NCI-H187 (cell line): ENCODE measurements at places on chromosomes 7 and 10.

GRCh38 chr10:110615057-110615747, 28.9 kb upstream of the RBM20 start:
- no peak for DNase-seq

GRCh38 chr7:71787513-71787912, 624.6 kb downstream of the CALN1 start:
- DNase-seq, result no peak

DNA sequence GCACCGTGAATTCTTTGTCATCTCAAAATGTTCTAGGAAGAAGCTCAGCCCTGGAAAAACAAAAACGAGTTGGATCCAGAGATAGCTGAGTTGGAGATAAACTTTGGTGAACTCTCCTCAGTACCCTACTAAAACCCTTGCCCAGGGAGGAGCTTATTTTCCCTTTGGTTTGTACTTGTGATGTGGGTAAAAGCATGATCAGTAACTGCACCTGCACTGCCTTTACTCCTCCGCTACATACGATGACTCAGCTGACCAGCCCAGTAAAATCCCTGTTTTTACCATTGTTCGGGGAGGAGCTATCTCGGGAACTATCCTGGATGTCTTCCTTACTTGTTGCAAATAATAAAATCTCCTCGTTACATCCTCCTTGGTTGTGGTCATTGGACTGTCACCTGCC, 359.3 kb downstream of the SH2D4B start:
- no peak for DNase-seq

- no peak for DNase-seq
Observed at GRCh38 chr7:149194799-149195179, 557 bp upstream of the ZNF282 start.

- peak; percentile 7 for DNase-seq
Observed at GRCh38 chr10:71569775-71570588, 149.6 kb downstream of the C10orf105 start.

- no peak for DNase-seq
Observed at GRCh38 chr7:134605978-134606923, 40.4 kb upstream of the BPGM start.

GRCh38 chr10:85645053-85645452, 721.5 kb downstream of the GRID1 start:
- DNase-seq, result no peak

DNA sequence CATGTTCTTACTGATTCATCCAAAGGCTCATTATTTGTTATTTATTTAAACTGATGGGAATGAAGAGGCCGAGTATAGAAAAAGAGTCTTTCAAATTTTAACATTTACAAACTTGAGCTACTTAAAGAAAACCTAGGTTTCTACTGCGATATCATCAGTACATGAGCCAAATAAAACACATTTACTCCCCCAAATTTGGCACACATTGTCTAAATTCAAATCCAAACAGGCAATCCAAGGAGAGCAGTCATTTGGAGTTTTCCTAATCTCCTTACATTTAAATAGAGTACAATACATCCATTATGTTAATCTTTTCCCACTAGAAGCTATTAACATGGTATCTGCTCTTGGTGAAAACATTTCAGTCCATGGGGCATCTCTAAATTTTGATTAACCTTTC, 2.2 kb downstream of the NMT2 start:
- DNase-seq, result no peak

DNA sequence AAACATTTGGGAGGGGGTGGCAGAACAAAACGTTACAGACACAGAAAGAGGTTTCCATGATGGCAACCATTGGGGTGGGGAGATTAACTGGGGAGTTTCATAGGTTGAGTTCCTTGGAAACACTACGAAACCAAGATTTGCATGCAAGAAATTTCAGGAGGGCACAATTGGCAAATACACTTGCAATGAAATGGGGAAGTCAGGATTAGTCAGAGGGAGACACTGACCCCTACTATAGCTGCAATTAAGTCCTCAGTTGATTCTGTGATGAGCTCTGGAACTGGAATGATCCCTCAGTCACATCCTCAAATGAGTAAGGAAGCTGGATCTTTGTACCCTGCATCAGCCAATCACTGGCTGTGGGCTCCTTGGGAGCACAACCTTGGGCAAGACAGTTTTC, 22.1 kb downstream of the CPEB3 start:
- no peak for DNase-seq

- no peak for DNase-seq
Observed at GRCh38 chr7:141593134-141593533, 41.9 kb downstream of the AGK start.

DNA sequence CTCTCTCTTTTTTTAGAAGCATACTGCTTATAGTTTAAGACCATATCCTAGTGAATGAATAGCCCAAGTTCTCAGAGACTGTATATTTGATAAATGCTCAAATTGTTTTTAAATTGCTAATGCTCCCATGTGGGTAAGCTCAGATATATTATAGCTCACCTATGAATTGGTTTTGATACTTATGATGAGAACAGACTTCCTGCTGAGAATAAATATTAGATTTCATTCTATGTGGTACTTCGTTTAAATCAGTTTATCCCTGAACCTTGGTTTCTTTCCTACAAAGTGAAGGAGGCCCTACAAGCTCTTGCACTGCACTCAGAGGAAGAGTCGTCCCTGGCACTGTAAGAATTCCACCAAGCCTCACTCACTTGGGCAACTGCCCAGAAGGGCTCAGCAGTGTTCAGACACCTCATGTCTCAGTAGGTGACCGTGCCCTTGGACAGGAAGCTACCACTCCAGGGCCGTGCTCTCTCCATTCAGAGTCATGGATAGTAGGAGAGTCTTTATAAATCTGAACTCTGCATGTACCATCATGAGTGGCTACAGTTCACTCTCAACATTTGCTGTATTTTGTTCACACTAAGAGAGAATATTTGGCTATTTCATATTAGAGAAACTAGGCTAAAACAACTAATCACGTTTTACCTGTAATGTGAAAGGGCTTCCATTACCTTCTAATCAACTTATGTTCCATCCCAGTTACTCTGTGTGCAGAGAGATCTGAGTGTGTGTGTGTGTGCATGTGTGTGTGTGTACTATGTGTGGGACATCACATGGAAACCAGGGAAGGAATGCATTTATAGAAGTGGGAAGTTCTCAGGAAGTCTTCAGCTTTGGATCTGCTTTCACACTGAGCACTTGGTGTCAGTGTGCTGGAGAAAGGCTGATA, 93.8 kb downstream of the PTPRE start:
- DNase-seq, result no peak

GRCh38 chr7:127189886-127190285, 62.9 kb downstream of the GRM8 start:
- DNase-seq, result peak; percentile 70

GRCh38 chr10:27600930-27601329, 96.8 kb downstream of the RAB18 start:
- no peak for DNase-seq

DNA sequence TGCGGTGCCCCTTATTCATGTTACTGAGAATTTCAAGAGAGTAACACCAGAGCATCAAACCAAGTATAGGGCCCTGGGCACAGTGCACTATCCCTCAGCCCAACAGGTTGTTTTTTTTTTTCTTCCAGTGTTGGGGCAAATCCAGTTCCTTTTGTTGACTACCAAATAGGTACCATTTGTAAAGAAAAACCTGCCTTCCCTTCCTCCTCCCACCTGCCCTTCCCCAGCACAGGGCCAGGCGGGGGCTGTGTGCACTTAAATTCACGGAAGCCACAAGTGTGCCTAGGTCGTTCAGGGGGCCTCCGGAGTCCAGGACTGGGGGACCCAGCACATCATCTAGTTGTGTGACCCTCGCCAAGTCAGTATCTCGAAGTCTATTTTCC, 595 bp upstream of the SFXN4 start:
- no peak for DNase-seq

DNA sequence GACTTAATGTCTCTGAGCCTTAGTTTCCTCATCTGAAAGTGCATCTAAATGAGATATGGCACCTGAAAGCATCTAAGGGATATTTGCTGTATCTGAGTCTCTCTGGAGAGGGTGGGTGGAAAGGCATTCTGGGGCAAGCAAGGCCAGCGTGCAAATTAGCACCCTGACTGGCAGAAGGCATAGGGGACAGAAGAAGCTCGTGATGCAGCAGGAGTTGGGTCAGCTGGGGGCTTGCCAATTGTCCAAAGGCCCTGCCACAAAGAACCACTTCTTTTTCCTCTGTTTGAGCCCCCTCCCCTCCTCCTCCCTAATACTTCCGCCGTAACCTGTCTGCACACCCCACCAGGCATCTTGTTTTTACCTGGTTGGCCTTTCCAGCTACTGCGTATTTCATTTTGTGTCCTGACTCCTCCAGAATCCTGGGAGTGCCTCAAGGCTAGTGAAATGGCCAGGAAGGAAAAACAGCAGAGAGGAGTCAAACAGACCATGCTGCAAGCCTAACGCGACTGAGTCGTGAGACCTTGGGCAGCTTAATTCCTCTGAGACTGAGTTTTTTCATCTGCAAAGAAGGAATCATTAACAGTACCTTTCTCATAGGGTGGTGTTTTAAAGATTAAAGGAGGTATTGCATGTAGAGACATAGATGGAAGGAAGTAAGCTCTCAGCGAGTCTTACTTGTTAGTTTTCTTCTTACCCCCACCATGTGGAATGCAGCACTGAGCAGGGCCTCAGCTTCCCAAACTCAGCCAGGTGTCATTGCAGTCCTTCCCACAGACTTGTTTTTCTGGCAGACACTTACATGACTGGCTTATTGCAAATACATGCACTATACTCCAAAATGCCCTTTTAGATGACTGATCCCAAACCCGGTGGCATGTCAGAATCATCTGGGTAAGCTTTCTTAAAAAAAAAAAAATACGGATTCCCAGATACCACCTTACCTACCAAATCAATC, 49.1 kb upstream of the MXI1 start:
- DNase-seq, result no peak

DNA sequence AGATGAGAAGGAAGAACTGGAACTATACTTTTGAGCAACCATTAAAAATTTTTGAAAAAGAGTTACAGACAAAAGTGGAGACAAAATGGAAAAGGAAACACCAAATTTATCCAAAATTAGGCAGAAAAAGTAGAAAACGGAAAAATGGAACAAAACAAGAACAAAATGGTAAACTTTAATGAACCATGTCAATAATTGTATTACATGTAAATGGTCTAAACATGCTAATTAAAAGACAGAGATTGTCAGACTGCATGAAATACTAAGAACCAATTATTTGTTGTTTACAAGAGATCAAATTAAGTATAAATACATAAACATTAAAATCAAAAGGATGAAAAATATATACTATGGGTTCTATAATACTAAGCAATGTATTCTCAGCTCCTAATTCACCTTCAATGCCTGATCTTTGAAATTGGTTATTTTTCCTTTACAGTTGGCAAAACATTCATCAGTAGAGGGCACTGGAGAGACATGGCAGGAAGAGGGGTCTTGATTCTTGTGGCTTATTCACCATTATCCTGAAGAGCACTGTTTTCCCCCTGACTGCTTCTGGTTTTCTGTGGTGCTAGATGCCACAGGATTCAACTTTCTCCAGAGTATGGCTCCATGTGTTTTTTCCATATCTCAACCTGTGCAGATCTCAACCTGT, 124.9 kb downstream of the ELFN1 start:
- no peak for DNase-seq

DNA sequence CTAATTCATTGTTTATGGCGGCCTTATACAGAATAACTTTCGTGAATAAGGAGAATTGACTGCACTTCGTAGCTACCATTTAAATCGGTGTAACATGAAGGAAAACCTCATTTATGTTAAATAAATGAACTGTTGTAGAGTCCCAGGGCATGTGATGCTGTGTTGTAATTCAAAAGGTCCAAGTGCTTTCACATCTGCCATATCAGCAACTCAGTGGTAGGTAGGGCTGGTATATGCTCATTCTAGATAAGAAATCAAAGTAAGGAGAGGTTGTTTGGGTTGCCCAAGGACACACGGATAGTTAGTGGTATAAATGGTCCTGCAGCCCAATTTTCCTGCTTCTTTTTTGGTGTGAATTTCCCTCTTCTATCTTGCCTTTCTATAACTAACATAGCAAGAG, 15.8 kb downstream of the BBS9 start:
- no peak for DNase-seq

DNA sequence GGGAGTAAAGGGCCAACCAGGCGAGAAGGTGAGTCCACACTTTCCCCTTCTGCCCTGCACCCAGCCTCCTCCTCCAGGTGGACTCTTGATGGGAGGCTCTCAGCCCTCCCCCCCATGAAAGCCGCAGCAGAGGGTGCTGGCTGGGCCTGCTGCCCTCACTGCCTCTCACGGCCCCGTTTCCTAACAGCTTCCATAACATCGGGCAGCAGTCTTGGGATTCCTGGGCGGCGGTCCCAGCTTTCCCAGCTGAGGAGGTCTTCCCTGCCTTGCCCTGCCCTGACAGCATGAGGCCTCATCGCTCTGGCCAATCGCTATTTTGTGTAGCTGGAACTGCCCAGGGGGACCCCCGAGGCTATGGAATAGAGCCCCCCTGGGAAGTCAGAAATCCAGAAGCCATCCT, 76.3 kb downstream of the COL13A1 start:
- no peak for DNase-seq

GRCh38 chr10:9645928-9646600, 1371.6 kb upstream of the CELF2 start:
- no peak for DNase-seq

- no peak for DNase-seq
Observed at GRCh38 chr10:101848408-101848807, 4.8 kb upstream of the KCNIP2 start.

DNA sequence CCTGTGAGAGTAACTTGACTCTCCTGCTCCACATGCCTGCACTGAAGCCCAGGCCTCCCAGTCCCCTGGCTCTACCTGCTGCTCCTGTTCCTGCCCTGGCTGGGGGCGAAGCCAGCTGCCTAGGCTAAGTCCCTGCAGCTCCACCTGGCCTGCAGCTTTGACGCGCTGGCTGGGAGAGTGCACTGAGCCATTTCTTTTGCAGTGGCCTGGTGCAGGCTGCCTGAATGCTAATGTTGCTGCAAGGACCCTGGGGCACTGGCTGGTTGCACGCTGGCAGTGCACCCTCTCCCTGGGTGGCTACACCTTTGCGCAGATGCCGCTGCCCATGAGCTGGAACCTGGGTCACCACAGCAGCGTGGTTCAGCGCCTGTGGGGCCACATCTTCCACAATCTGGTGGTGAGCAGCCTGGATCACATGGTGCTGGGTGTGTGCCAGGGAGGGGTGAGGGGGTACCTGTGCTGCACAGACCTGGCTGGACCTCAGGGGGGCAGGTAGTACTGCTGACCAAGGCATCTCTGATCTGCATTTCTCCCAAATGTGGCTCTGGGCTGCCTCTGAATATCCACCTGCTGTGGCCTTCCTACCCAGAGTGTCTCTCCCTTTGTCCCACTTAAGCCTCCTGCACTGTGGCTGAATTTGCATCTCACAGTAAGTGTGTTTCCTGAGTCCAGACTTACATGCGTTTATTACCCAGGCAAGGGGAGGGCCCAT, 20.0 kb downstream of the IMPDH1 start:
- DNase-seq, result no peak

DNA sequence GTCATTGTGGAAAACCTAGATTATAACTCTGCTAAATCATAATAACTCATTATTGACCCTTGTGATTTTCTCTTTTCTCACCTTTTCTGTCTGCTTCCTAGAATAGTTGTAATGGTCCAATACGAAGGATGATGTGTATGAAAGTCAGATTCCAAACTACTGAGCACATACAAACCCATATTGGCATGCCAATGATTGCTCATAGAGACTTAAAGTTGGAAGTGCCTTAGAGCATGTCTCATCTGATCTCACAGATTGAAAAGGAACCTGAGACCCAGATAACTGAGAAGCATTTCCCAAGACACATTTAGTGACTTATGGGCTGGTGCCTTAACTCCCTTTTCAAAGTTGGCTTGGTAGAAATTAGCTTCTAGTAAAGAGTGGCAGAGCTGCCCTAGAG, 594.3 kb downstream of the REEP3 start:
- no peak for DNase-seq

- no peak for DNase-seq
Observed at GRCh38 chr10:52703451-52703850, 69.1 kb downstream of the MBL2 start.
